ENCODE measurements at places on chromosomes 4 and X.

DNA sequence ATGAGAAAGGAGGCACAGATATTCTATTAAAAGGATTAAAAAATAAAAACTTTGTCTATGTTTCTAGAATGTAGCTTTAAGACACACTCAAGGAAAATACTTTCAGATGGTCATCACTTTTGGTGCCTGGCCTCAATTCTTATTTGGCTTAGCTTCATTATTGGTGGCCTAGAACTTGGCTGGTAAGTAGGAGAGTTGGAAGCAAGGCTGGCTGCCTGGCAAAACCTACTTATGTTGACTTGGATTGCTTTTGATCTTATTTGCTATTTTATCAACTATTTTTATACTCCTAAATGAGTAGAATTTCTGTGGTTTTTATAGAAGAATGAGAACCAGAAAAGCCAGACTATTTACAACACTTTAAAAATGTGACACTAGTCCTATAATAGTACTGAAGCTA is 35.3 kb upstream of the JADE3 start:
- no peak for DNase-seq

DNA sequence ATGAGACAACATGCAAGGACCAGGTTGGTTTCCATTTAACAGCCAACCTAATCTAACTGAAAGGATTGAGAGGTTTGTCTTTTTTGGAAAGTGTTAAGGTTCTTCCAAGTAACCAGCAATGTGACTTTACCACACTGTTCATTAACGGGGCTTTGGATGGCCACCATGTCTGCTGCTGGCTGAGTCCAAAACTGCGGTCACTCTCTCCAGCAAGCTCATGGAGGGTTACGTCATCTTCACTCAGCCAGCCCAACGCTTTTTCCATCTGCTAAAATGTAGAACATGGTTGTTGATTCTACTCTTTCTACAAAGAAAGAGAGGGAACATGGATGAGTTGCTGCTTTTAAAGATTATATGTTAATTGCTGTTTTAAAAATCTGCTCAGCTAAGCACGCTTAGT is 11.0 kb downstream of the PKD2 start:
- no peak for DNase-seq

DNA sequence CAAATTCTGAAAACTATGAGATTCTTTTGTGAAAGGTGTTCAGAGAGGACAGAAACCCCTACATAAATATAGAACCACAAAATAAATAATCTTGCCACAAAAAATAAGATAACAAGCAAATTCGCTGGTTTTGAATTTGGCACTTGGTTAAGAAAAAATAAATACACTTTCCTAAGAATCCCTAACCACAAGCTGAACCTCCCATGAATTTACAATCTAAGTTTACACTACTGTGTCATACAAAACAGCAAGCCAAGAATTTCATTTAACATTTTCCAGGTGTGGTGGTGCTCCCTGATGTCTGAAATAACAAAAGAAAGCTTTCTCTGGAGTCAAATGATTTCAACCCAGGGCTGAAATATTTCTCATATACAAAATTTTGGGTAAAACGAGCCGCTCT is 121.0 kb downstream of the KCNIP4 start:
- no peak for DNase-seq

GRCh38 chrX:123088331-123088730 is 95.7 kb upstream of the GRIA3 start:
- DNase-seq = no peak

Measured in SW 1271 (cell line).